ENCODE measurements at places on chromosomes 12 and 14.

GRCh38 chr14:70283156-70283555, 76.3 kb downstream of the COX16 start:
- no peak for DNase-seq

GRCh38 chr14:76546426-76547221, 170.7 kb downstream of the ESRRB start:
- DNase-seq = peak; percentile 9

DNA sequence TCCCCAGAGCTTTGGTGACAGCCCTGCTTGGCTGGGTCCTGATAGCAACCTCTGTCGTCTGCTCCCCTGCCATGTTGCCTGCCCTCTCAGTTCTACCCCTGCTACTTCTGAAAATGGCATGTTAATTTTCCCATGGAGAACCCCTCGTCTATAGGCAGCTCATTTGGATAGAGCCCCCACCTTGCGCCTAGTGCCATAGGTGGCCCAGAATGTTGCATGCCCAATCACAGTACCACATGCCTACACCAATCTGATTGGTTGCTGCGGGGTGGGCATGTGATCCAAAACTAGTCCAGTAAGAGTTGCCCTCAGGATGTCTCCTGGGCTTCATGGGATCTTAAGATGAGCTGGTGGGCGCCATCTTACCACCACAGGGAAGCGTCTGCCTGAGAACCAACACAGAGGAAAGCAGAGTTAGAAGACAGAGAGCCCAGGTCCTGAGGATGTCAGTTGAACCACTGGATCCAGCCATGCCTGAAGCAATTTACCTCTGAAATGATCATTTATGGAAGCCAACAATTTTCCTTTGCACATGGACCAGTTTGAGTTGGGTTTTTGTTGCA, 85.7 kb downstream of the PAPOLA start:
- DNase-seq = no peak

DNA sequence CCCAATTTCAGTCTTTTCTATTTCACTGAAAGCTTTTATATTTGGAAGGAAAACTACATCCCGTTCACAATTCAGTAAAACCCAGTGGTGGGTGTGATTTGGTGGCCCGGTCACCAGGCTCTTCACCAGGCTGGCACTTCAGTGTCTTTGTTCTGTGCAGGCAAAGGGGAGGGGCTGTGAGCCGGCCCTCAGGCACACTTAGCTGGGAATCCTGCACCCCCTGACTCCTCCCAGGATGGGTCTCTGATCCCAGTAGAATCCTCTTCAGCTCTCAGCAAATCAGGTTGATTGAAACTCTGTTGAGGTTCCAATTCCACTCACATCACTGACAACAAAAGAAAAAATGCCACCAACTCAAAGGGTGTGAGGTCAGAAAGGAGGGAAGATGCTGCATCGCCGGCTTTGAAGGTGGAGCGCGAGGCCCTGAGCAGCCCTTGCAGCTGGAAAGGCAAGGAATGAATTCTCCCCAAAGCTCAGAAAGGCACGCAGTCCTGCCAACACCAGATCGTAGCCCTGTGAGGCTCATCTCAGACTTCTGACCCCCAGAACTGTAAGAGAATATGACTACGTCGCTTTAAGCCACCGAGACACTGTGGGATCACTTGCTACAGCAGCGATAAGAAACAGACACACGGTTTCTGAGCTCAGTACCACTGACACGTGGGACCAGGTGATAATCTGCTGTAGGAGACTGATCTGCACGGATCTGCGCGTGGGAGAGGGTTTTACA, 166.6 kb downstream of the PIWIL1 start:
- DNase-seq = no peak

DNA sequence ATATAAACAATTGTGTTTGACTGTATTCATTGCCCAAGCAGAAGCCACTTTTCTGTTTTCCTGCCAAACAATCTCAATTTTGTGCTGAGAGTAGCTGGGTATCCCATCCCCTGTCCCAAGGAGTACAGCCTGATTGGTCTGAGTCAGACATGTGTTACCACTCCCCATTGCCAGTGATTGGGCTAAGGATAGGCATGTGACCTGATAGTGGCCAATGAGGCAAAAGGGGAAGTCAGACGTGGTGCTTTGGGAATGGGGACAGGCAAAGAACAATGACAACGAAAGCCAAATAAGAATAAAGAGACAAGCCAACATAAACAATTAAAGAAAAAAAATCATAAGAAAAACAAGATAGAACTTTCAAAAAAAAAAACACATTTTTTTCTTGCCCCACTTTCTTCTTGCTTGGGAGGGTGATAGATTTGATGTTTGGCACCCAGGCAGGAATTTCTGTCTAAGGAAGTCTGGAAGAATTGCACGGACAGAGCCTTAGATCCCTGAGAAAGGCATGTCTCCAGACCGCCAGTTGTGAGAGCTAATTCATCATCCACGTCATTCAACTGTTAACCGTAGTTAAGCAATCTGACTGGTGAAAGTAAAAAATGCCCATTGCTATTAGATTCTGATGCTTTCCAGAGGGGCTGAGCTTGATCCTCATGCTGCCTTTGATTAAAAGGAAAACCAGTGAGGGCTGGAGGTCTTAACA, 626.6 kb upstream of the TMEM132C start:
- no peak for DNase-seq
